ENCODE measurements at places on chromosomes 12 and 14. TPM values are rescaled to one million over a fixed set of nuclear protein-coding genes. Genes with fewer than 3 reads are reported as not detected.

GRCh38 chr12:50003595-50003994 lies 21.7 kb downstream of the RACGAP1 start:
- DNase-seq: no peak

DNA sequence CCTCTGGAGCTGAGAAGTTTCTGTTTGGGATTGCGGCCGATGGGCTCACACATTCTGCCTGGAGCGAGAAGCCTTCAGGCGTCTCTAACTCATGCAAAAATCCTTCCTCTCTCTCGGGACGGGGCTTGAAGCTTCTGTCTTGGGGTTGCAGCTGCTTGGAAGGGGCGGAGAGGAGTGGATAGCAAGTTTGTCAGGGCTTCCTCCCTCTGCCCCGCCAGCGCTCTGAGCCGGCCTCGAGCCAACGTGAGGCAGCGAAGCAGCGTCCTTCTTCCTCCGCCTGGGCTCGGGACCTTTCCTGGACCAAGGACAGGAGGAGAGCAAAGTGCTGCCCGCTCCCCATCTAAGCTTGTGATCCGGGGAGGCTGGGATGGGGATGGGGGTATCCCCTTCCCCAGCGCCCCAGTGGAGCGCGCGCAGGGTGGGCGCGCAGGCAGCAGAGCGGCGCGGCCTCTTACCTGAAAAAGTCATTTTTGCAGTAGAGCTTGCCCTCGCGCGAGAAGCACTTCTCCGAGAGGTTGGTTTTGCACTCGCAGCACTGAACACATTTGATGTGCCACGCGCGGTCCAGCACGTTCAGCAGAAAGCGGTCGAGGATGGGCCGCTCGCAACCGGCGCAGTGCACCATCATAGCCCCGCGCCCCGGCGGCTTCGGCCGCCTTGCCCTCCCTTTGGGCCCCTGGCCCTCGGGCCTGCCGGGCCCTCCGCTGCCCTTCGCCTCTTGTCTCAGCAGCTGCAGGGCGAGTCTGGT lies 626 bp downstream of the LHX5 start:
- no peak for DNase-seq

DNA sequence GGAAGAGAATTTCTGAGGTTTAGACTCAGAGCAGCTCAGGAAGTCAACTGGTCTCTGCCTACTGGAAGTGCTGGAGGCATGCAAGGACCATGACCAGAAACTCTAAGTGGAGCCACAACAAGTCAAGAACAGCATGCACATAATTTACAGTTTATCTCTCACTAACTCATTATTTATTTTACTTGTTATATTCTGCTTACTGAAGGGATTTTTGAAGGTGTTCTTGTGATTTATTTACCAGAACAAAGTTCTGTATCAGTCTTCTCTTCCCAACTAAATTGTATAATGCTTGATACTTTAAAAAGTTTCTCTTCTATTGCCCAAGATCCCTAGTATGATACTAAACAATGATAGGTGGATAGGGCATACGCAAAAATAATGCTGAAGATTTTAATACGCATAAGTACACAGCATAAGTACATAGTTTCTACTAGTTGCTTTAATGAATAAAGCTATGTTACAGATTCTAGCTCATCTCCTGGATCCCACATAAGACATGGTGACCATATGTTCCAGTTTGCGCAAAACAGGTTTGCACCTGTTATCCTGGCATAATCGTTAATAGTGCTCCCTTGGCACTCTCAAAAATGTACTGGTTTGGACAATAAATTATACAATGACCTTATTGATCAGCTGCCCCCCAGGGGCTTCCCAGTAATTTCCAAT lies 11.6 kb upstream of the SPTB start:
- DNase-seq: no peak

DNA sequence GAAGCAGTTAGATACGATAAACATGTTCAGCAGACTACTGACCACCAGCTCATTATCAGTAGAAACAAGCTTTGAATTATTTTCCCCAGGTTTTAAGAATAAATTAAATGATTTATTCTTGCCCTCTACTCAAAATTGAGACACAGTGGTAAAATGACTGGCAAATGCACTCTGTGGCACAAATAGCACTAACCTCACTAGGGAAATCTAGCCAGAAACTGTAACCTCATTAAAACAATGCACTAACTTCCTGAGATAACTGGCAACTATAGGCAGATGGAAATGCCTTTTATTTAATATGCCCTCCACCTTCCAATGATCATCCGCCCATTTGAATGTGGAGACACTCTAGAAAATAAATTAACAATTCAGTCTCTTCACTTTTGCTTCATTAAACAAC lies 33.2 kb downstream of the CPNE8 start:
- no peak for DNase-seq

DNA sequence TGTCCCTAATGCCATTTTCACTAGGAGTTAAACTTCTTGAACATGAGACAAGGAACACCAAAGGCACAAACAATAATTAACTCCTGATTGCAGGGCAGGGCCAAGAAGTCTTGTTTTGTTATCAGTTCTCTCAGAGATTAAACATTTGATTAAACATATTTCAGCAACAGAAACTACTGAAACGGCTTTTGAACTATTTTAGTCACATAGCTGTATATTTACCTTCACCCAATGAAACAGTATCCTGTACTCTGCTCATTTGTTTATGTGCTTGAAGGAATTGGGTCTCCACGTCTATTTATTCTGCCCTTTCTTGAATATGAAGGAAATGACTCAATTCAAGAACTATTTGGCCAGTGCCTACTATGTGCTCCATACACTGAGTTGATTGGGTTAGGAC lies 51.3 kb upstream of the PTCSC3 start:
- DNase-seq: no peak

GRCh38 chr12:12356896-12357718 lies at the start of gene BORCS5:
BORCS5 (plus strand) TSS chr12:12357078; CDS start chr12:12357452, 374 bp downstream.
- DNase-seq: peak; percentile 99

- DNase-seq: no peak
Observed at GRCh38 chr12:94260717-94261116, 112.3 kb downstream of the PLXNC1 start.

DNA sequence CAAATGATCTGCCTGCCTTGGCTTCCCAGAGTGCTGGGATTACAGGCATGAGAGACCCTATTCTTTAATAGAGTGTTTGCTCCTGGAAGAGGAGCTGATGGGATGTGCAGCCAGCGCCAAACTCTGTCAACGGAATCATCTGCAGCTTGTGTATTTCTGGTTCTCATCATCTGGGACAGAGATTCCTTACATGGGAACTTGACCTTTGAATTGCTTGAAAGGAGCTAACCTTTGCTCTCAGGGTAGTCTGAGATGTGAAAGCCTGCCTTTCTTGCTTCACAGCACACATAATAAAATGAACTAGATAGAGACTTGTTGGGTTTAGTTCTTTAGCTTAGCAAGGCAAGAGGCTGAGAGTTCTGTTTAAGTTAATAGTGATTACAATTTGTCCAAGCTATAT lies 120.0 kb downstream of the OTOGL start:
- no peak for DNase-seq

GRCh38 chr14:100292301-100292775 lies 13.9 kb downstream of the SLC25A29 start:
- DNase-seq: no peak

GRCh38 chr14:72196237-72197015 lies 264.2 kb downstream of the RGS6 start:
- no peak for DNase-seq

The MOK gene
- total RNA-seq: 2.7 TPM

The KCNMB4 gene
- total RNA-seq: 1.5 TPM

The LHX5 gene
- not detected for total RNA-seq

The DHRS2 gene
- total RNA-seq: 2.5 TPM

The TMTC1 gene
- 0.17 TPM for total RNA-seq

The HHIPL1 gene
- total RNA-seq: 0.29 TPM

Measured in activated CD4-positive, alpha-beta memory T cell treated with anti-CD3 and anti-CD28 coated beads for 36 hours (primary cell).